ENCODE measurements at places on chromosomes 7 and 10.
A peak's percentile ranks its signal among the peaks of the same experiment; 100 is the strongest.

- DNase-seq, result peak; percentile 33
Observed at GRCh38 chr7:127447326-127447945, 54.9 kb upstream of the ZNF800 start.

DNA sequence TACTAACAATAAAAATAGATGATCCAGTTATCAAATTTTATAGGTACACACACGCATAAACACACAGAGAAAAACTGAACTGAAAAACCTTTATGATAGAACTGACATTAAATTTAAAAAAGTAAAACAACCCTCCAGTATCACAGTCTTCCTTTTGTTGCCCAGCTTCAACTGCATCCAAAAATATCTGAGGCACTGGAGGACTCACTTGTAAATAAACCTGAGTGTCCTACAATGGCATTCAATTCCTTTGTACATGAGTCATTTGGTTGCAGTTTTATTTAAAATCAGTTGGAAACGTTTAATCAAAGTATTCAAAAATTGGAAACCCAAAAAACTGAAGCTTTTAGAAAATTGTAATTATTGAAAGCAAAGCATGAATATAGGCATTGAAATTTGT, 265.2 kb upstream of the CSTF2T start:
- DNase-seq, result no peak

DNA sequence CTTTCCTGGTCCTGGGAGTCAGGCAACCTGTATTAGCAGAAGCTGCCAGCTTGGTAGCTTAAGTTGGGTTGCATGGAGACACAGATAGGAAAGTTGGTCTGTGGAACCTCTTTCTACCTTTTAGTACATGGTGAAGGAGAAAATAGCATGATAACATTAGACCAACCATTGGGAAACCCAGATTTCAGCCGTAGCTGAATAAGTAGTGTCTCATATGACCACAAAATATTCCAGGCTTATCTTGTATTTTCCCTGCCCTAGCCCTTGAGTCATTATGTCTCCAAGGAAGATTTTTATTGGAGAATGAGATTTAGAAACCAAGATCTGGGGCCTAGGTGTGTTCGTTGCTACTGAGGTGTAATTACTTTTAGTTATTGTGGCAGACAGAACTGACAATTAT, 67.2 kb downstream of the CCSER2 start:
- no peak for DNase-seq

GRCh38 chr10:33133557-33133956, 175.5 kb upstream of the ITGB1 start:
- DNase-seq, result no peak

GRCh38 chr7:111529507-111530355, 32.6 kb downstream of the IMMP2L start:
- DNase-seq, result no peak

DNA sequence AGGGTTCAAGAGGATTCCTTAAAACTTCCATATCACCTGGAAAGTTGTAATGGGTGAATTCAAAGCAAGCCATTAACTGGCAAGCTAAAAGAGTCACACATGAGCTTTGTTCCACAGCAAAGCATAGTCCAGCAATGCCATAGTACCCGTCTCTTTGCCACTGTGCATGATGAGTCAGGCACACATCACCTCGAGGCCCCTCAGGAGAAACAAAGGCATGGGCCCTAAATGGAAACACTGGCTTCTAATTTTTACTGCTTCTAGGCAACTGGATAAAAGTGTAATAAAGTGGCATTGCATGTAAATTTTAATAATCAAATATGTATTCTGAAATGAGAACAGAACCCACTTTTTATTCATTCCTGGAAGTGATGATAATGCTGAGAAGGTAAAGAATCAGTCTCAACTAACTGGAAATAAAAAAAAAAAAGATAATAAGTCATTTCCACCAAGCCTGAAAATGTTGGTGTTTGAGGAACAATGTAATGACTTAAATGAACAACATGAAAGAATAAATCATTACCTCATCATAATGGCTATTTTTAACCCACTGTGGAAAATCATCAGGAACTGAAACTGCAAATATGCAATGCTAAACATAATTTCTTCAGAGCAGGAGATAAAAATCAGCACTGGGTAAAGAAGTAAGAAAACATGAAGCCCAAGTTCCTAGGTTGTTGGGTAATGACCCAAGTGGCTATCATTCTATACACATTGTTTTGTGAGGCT, 104.9 kb downstream of the CDK6 start:
- no peak for DNase-seq

DNA sequence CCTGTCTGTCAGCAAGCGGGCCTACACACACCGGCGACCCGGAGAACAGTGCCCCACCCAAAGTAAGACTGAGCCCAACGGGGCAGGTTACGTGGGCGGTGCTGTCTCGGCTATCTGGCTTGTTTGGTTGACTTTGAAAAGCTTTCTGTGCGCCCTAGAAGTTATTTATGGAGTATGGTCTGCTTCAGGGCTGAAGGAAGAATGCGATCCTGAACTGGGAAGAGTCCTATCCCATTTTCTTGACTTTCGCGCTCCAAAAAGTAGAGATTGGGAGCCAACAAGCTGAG, 1.5 kb downstream of the INA start:
- DNase-seq, result no peak

DNA sequence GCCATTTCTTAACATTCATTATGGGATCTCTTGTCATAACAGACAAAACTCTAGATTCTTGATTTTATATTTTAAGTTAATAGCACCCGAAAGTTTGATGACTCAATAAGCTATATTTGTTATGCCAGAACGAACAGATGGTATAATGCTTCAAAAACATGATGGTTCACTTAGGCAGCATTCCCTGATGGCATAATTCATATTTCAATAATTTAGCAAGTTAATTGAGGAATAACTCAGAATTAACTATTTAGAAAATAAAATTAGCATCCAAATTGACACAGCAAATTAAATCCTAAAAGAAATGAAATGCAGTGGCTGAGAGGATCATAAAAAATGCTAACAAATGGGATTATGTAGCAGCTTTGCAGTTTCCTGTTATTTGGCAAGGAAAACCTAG, 260.8 kb upstream of the MBL2 start:
- DNase-seq, result no peak

GRCh38 chr7:151403764-151404163, 6.1 kb downstream of the WDR86 start:
- no peak for DNase-seq

DNA sequence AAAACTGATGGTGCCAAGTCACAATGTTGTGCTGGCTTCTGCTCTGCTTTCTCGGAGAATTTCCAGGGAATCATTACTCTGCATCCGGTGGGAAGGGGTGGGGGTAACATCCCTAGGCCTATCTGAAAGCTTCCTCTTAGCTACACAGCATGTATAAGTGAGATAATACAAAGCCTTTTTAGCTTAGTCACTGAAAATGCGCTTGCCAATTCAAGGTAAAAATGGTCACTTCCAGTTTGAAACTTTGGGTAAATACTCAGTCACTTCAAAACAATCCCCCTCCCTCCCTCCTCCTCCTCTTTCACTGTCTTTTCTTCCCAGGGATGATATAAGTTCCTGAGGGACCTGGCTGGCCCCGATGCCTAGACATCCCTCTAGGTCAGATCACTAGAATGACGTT, 57.3 kb upstream of the APBB1IP start:
- no peak for DNase-seq

GRCh38 chr10:10826125-10826524, 191.5 kb upstream of the CELF2 start:
- no peak for DNase-seq

DNA sequence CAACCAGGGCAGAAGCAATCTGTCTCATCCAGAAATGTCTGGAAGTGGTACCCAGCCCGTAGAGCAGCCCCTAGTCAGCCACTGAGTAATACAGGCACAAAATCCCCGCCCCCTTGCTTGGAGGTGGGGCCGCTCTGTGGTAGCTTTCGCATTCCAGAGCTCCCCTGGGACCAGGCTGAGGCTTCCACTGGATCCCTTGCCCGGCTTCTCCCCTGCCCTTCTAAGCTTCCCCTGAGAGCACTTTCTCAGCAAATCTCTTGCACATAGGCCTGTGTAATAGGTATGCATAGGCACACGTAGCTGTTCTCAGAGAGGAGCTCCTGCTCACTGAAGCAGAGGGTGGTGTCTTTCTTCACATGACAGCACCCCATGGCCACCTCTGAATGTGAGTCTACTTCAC, 144.2 kb downstream of the BMS1 start:
- no peak for DNase-seq

DNA sequence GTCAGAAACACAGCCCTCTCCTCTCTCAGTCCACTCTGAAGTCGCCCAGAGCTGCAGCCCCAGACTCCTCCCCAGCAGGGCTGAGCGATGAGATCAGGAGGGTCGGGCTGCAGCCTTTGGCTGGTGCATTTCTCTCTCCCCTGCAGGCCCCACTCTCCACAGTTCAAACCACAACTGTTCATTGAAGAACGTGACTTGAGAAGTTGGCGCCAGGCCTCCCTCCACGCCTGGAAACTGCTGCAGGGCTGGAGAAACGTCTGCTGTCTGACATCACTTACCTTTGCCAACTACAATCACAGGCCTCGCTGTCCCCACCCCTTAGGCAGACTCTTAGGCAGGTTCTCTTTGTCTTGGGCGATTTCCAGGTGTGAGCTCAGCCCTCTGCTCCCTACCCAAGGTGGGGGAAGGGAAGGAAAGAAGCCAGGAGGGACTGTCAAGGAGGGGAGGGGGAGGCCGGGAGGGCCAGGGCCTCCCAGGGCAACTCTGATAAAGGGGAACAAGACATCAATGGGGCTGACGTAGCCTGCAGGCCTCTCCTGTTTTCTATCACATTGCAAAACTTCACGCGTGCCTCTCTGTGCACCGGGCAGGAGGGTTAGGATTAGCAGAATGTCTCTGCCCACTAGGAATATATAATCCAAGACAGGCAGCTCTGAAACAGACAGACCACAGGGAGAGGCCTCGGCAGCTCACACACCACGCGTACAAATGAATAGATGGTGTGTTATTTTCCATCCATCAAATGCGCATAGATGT, 32.7 kb downstream of the CALML5 start:
- no peak for DNase-seq

- no peak for DNase-seq
Observed at GRCh38 chr7:125561006-125561405, 631.4 kb upstream of the POT1 start.

- no peak for DNase-seq
Observed at GRCh38 chr7:149633976-149634945, 136.7 kb upstream of the ZNF746 start.

- no peak for DNase-seq
Observed at GRCh38 chr7:41975849-41976248, 261.2 kb downstream of the GLI3 start.

DNA sequence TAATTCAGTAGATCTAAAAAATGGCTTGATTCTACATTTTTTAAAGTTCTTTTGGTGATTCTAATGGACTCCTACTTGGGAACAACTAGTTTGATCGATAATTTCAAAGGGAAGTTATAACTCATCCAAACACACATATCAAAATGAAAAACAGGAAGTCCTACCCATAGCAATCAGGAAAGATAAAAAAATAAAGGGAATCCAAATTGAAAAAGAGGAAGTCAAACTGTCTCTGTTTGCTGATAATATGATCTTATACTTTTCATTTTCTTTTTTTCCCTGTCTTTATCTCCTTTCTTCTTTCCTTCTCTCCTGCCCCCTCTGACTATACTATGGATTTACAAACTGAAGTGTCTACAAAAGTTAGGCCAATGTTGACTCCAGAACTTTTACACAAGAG, 118.8 kb downstream of the IQUB start:
- DNase-seq, result no peak

- DNase-seq, result no peak
Observed at GRCh38 chr7:38276096-38276877, 2.9 kb upstream of the TARP start.

GRCh38 chr7:2248984-2249694, 7.1 kb downstream of the NUDT1 start:
- DNase-seq, result no peak

DNA sequence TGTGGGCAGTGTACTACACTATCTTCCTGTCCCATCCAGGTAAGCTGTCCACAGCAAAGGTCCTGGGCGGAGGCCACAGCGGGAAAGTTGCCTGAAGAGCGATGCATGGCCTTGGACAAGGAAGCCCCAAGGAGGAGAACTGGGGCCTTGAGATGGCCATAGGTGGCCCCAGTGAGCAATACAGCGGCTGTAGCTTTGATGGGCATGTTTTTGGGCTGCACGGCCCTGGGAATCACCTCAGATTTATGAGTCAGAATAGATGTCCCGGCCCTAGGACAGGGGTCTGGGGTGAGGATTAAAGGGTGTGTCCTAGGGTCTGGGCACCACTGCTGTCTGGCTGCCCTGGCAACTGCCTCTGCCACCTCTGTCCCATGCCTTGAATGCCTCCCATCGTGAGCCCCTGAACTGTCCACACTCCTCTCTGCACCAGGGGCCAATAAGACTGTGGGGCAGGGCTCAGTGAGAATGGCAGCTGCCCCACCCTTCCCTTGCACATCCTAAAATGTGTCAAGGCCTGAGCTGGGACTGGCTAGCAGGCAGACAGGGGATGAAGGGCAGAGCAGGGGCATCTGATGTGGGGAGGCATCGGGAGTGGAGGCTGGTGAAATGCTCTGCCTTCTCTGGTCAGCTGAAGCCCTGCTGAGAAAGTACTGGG, 9.4 kb upstream of the IRF5 start:
- no peak for DNase-seq

GRCh38 chr10:53111529-53111928, 338.9 kb upstream of the MBL2 start:
- DNase-seq, result peak; percentile 29

- DNase-seq, result no peak
Observed at GRCh38 chr7:116331020-116331419, 120.7 kb downstream of the TES start.

DNA sequence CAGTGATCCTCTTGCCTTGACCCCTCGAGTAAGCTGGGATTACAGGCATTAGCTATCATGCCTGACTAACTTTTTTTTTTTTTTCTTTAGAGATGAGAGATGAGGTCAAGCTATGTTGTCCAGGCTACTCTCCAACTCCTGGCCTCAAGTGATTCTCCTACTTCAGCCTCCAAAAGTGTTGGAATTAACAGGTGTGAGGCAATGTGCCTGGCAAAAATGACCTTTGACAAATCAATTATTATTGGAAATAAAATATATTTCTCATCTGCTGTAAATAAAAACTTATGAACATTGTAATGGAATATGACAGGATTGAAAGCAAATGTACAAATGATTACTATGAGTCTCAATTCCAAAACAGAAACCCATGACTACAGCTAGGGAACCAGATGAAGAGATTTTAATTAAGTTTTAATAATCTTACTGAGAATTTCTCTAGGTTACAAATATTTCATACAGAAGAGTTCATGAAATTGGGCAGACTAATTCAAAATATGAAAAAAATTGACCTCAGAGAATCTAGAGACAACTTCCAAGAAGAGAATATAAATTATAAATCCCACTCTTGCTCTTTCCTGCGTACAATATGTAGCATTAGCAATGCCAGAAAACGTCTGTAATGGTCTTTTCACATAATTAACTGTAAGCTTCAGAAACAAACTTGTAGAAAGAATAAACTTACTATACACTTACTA, 414.7 kb downstream of the DGKB start:
- DNase-seq, result no peak

DNA sequence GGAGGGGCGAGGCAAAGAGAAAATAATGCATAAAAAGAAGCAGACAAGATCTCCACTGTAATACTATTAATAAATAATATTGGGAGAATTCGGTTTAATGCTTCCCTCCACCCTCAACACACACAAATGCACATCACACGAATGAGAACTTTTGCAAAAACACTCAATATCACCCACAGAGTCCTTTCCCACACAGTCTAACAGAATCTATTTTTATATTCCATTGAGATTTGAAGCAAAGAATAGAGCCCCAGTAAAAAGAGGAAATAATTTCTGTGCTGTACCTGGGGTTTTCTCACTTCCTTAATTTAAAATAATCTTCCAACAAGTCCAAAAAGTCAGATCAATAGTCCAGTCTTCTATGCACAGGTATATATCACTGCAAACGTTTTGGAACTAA, 17.0 kb downstream of the PIK3AP1 start:
- DNase-seq, result no peak

Measured in SHP77 (cell line).